ENCODE measurements at places on chromosomes 16 and 17. TPM values are rescaled to one million over a fixed set of nuclear protein-coding genes. Genes with fewer than 3 reads are reported as not detected.

The LPCAT2 gene
- total RNA-seq = 274 TPM

The CCL7 gene
- total RNA-seq = not detected

The MRPL45 gene
- total RNA-seq = 28.9 TPM

The E2F4 gene
- 77.6 TPM for total RNA-seq

The CNTNAP4 gene
- not detected for total RNA-seq

The OTOP2 gene
- not detected for total RNA-seq

The CHD9NB gene
- 1.3 TPM for total RNA-seq
